AG10803 (cell line): ENCODE measurements at places on chromosomes 6 and 20.

DNA sequence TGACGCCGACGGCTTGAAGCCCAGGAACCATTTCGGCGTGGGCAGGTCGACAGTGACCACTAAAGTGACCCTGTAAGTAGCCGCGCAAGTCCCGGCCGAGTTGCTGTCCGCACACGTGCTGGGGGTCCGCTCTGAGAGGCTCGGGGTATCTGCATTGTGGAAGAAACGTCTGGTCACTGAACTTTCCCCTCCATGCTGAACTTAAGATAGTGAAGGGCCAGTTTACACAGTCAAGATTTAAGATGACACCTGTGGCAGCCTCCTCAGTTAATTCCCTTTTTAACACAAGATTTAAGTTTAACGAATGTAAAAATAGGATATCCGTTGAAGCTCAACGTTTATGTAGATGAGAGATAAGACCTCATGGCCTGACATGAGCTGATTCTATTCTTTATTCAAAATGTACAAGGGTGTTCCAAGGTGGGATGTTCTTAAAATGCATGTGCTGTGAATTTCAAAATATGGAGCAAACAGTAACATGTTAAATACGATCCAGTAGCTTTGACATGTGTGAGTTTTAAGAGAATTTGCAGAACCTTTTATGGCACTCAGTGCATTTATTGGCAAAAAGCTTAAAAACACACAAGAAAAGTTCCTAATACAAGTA lies 116.2 kb downstream of the RTN4IP1 start:
- no peak for DNase-seq

GRCh38 chr6:128500014-128500413 lies 20.4 kb downstream of the PTPRK start:
- peak; percentile 55 for DNase-seq

- DNase-seq: no peak
Observed at GRCh38 chr6:10272591-10272990, 142.3 kb downstream of the TFAP2A start.

DNA sequence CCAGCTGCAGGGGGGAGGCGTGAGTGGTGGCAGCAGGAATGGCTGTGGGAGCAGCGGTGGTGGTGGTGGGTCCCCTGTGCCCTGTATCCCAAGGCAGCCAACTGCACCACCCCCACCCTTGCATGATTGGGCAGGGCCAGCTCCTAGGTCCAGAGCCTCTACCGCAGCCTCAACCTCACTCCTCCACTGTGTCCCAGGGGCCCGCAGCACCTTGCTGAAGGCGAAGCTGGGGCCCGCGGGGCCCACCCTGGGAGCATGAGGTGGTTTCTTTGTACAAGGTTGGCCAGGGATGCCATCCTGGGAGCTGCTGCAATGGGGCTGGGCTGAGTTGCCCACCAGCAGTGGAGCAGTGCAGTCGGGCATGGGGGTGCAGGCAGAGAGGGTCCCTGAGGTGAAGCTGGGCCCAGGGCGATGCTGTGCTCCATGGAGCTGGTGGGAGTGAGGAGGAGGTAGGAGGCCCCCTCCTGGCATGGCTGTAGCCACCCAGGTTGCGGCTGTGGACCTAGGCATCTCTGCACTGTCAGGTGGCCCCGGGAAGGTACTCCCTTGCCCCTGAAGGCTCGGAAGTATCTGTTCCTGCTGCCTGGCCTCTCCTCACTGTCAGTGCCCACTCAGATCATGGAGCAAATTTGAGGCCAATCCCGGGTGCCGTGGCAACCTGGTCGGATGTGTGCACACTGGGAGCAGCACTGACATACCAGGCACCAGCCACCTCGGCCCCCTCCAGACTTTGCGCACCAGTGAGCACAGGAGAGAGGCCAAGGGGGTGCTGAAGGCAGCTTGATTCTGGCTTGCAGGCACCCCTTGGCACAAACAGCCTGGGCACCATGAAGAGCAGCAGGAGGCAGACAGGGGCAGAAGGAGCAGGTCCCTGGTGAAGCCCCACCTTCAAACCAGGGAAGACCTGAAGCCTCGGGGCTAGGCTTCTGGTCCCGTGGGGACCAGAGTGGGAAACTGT lies 60.2 kb upstream of the L3MBTL3 start:
- no peak for DNase-seq

DNA sequence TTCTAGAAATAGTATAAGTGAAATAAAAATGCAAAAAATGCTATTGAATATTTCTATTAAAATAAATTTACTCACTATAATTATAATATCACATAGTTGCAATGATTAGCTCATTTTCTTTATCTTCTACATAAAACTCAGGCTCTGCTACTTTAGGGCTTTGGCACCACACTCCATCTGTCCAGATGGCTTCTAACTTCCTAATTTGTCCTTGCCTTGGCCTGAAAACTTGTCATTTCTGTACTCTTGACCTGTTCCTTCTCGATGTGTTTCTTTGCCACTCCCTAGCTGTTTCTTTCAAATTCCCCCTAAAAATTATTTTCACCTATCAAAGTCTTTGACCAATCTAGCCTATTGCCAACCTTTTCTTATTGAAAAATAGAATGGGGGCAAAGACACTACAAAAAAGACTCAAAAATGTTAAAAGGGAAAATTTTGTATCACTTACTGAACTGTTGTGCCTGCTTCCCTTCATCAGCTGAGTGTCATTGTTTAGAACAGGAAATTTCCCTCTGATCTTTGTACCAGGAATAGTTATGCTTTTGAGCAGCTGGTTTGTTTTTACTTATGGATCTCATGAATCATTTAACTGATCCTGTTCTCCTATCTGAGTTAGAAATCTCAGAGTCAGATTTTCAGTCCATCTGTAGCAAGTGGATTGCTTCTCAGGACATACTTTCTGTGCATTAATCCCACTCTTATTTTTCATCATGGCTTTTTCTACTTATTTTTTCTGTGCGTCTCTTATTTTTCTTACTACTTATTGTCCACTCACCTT lies 279.2 kb upstream of the CNR1 start:
- no peak for DNase-seq

DNA sequence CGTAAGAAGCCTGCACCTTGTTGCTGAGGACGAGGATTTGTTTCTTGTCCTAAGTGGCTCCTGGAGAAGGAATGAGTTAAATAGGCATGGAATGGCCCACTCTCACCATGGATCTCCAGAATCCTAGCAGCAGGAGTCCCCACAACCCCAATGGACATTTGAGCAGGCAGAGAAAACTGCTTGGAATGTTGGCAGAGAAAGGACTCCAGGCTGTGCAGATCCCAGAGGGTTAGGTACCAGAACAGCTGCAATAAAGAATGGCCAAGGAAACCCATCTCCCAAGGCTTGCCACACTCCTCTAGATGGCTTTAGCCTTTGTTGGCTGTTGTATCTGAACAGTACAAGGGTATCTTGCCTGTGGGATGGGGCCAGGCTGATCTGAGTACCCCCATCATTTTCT lies 1415.7 kb upstream of the ADGRB3 start:
- no peak for DNase-seq

DNA sequence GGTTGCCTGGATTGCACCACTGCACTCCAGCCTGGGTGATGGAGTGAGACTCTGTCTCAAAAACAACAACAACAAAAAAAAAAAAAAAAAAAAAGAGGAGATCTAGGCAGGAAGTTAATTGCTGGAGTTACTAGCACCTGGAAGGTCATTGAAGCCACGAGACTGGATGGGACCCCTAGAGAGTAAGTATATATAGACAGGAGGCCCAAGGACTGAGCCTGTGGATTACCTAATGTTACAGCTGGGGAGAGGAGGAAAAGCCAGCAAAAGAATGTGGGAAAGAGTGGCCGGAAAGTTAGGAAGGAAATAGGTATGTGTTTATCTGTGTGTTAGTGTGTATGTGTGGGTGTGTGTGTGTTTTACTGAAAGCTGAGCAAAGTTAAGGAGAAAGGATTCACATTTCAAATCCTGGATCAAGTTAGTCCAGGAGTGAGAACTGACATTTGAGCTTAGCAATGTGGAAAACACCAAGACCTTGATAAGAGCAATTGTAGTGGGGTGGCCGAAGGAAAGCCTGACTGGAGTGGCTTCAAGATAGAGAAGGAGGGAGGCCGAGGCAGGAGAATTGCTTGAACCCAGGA lies 38.4 kb downstream of the ANKRD6 start:
- DNase-seq: no peak
